ENCODE measurements at places on chromosomes 7 and 10.

GRCh38 chr7:50921114-50921813 is 138.6 kb upstream of the GRB10 start:
- no peak for DNase-seq

DNA sequence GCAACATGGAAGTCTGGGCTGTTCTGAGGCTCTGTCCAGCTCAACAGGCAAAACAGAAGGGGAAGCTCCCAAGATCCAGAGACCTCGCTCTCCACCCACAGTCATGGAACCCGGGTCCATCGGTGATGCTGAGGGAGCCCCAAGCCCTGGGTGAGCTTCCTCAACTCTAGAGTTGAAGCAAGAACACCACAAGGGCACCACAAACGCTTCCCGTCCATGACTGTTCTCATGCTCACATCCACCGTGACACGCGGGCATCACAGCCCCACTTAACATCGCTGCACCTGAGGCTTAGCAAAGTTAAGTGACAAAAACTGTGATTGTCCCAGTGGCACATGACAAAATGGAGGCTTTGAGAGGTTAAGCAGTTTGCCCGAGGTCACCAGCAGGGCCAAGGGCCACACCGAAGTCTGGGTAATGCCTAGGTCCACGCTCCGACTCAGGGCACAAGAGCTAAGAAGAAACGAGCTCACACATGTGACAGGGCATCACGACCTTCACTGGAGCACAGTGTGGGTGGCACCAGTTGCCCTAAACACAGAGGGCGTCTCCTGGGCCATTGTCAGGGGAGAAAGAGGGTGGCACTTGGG is 110.6 kb downstream of the OAT start:
- no peak for DNase-seq

DNA sequence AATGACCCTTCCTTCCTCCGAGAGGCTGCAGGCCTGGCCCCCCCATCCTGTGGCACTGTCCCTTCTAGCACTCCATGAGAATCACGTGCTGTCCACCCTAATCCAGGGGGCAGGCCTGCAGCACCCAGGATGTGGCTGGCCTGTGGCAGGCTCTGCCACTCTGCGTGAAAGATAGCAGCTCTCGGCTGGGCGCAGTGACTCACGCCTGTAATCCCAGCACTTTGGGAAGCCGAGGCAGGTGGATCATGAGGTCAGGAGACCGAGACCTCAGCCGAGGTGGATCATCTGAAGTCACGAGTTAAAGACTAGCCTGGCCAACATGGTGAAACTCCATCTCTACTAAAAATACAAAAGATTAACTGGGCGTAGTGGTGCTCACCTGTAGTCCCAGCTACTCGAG is 18.9 kb upstream of the LFNG start:
- DNase-seq, result peak; percentile 54

DNA sequence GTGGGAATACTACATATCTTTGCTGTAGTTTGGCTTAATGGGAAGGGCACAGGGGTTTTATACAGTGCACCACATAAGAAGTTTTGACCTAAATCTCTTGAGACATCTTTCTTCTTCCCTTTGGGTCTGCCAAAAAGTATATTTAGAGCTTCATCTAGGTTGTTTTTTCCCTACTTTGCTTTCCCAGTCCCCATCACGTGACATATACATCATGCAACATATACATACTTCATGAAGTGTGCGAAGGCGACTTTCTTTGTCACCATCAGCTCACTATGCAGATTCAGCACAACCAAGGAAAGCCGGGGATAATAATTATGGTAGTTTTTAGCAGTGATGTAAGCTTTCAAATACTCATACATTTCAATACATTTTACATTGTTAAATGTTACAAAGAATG is 177.1 kb upstream of the PPP1R3A start:
- DNase-seq, result no peak

- peak; percentile 47 for DNase-seq
Measured at GRCh38 chr7:127588697-127589482, 679 bp downstream of the ARF5 start.

- no peak for DNase-seq
Measured at GRCh38 chr10:90889636-90890035, 17.9 kb downstream of the RPP30 start.

DNA sequence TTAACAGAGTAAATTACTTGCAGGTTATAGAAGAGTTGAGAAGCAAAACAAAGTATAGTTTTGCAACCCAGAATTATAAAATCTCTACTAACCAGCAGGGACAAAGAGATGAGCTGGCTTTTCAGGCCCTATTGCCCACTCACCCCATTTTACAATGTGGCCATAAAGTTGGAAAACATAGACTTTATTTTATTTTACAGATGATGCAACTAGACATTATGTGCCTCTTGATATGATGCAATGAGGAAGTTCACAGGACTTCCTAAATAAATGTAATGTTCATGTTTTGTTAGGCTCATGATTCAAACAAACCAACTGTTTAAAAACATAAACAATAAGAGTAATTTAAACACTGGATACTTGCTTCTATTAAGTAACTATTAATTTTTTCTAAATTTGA is 141.1 kb upstream of the WNT16 start:
- no peak for DNase-seq

Data from RCC 7860 (cell line).